ENCODE measurements at places on chromosomes 5 and 9.

DNA sequence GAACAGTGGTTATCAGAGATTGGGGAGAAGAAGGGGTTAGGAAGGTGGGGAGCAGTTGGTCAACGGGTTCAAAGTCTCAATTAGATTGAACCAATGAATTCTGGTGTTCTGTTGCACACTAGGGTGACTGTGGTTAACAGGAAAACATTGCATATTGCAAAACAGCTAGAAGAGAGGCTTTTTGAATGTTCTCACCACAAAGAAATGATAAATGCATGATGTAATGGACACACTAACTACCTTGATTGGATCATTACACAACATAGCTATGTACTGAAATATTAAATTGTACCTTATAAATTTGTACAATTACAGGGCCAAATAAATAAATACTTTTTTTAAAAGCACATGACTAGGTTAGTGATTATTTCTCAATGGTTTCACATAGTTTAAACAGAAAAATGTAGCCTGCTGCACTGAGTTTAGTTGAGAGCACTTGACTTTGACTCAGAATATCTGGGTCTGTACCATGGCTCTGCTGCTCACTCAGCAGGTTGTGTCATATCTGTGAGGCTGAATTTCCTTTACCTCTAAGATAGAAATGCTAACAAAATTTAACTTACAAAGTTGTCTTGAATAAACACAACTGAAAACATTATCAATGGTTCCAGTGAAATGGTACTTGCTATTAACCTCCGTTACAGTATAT lies 30.4 kb downstream of the NUDT12 start:
- DNase-seq, result no peak

DNA sequence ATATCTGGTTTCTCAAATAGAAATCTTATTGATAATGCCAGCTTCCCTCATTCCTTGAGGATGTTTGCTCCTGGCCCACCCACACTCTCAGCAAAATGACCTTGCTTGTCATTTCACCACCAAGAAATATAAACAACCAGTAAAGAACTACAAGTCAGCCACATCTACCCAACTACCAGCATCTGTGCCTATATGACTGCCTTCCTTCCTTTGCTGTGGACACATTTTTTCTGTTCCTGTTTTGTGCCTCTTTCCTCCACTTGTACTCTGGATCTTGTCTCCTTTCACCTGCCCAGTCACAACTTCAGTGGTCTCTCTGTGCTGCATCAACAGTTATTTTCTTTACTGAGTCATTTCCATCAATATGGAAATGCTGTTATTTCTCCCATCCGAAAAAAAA lies 20.3 kb downstream of the KIF2A start:
- DNase-seq, result no peak

- DNase-seq, result peak; percentile 4
These were observed 1115.5 kb downstream of the DTWD2 start for GRCh38 chr5:117872798-117873368.

GRCh38 chr5:36414869-36415282 lies 113.2 kb upstream of the RANBP3L start:
- no peak for DNase-seq

DNA sequence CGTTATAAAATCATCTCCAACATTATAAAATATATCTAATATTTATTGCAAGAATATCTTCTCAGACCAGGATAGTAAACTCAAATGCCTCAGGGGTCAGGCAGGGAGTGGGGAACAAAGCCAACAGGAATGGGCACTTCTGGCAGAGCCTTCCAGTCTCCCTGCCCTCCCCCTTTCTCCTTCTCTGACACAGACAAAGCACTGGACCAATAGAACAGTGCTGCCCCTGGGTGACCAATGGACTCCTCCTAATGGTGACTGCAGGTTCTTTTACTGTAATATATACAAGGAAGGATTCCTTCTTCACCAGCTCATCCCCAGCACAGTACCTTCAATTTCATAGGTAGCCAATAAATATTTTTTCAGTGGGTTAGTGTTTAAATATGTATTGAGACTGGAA lies 31.1 kb upstream of the MAMDC2 start:
- peak; percentile 41 for DNase-seq

- no peak for DNase-seq
These were observed 83.1 kb upstream of the PLPP6 start for GRCh38 chr9:4579001-4579400.

- no peak for DNase-seq
These were observed 308.0 kb upstream of the PUM3 start for GRCh38 chr9:3151672-3152576.

DNA sequence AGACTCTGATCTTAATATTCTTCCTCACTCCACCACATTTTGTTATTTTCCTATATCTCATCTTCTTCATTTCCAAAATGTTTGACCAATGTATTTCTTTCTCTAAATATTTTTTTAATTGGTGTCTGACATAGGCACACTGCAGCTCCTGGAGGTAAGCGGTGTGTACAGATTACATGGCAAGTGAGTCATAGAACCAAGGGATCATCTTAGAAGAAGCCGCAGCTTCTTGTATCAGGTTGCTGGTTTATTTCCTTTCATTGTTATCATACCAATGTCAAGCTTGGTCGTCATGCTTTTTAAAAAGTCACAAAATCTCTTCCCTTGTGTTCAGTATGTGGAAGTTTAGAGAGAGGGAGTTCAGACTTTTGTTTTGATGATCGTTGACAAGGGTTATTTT lies 526.1 kb upstream of the CDH18 start:
- no peak for DNase-seq

- peak; percentile 63 for DNase-seq
These were observed at the start of gene SYK for GRCh38 chr9:90801241-90801972. TSS of gene SYK (plus strand) at chr9:90801819. CDS start at chr9:90843899, 42,080 bp downstream.

DNA sequence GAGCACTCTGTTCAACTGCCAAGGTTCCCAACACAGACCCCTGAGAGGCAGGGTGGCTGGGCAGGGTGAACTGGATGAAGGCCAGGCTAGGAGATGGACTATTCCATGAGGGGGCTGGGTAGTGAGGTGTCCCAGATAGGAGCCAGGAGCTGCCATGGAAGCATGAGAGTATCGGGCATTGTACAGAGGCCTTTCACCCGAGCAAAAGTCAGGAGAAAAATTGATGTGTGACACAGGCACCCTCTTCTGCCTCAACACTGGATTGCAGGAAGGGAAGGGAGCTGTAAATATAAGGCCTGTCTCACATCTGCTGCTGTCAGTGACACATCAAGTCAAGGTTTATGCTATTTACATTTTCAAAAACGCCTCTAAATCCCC lies 74.6 kb downstream of the UBAP1 start:
- no peak for DNase-seq

- DNase-seq, result peak; percentile 81
These were observed at the start of gene KLHL3 for GRCh38 chr5:137735555-137736284. TSS of gene KLHL3 (minus strand) at chr5:137736089. CDS start at chr5:137735646, 443 bp downstream.

- no peak for DNase-seq
These were observed 55.2 kb downstream of the FBXW11 start for GRCh38 chr5:171951218-171951617.

- no peak for DNase-seq
These were observed 2.8 kb upstream of the RUSC2 start for GRCh38 chr9:35487081-35487480.

DNA sequence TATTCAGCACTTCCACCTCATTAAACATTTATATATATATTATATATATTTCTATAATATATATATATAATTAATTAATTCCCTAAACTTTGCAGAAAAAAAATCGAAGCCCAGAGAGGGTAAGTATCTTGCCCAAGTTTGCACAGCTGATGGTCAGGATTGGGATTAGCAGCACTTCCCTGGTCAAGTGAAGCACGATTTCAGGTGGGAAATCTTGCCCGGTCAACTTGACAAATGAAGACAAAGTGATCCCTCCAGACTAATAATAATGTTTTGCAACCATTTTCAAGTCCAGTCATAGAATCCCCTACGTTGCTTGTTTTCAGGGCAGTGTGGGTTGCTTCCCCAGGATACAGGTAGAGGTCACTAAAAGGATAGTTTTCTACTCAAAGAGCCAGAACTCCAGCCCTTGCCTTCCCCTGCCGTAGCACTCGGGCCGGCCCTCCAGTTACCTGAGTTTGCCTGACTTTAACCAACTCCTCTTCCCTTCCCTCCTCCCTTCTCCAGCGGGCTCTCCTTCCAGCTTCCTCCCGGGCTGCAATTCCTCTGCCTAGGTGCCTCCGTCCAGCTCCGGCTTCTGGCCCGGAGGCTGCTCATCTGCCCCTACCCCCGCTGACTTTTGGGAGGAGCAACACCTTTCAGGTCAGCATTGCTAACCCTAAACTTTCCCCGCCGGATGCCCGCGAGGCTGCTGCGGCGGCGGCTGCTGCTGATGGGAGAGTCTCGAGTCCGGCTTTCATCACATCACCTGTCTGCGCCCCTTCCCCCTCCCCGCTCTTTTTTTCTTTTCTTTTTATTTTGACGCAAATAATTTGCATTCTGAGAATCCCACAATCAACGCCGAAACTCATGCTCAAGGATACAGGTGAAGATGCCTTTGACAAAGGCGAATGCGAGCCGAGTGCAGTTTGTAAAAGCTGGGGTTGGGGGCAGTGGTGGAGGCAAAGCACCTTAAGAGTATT lies 930 bp downstream of the PRLR start:
- DNase-seq, result peak; percentile 74

DNA sequence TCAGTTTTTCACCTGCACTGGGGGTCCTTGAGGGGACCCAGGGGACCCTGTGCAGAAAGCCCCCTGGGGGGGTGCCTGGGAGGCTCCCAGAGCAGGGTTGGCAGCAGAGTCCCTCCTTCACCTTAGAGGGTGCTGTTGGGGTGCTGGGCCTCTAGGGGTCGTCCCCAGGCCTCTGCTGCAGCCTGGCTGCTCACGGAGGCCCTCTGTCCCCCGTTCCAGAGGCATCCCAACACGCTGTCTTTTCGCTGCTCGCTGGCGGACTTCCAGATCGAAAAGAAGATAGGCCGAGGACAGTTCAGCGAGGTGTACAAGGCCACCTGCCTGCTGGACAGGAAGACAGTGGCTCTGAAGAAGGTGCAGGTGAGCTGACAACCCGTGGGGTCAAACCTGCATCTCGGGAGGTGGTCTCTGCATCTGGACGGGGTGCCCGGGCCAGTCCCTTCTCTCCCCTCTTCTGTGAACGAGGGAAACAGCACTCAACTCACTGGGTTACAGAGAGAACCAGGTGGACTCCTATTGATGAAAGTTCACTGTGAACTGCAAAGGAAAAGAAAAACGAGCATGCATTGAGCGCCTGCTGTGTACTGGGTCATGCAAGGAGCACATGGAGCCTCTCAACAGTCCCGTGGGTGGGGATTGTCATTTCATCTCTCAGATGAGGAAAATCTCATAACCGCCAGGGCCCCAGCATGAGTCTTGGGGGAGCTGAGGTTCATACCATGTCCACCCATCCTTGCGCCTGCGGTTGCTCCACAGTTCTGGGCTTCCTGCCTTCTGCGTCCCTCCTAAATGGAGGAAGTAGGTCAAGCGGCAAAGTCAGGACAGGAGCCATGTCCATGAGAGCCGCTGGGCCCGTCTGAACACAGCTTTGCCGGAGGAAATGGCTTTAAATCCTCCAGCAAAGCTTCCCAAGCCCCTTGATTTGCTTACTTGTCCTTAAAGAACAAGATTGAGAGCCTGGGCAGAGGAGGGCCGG lies 54.8 kb downstream of the NEK6 start:
- peak; percentile 64 for DNase-seq

DNA sequence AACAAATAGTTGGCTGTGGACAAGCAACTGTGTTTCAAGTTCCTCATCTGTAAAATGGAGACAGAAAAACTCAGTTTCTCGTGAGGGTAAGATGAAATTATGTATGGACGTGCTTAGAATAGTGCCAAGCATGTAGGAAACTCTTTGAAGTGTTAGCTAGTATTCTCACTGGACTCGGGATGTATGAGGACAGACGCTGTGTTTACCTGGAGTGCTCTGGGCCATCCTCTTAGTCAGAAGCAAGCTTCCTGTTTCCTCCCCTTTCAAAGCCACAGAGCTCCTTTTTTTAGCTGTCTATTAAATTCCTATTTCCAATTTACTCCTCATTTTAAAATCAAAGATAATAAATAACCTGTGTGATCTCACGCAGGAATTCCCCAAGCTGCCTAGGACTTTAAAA lies 23.8 kb upstream of the IQGAP2 start:
- DNase-seq, result no peak

DNA sequence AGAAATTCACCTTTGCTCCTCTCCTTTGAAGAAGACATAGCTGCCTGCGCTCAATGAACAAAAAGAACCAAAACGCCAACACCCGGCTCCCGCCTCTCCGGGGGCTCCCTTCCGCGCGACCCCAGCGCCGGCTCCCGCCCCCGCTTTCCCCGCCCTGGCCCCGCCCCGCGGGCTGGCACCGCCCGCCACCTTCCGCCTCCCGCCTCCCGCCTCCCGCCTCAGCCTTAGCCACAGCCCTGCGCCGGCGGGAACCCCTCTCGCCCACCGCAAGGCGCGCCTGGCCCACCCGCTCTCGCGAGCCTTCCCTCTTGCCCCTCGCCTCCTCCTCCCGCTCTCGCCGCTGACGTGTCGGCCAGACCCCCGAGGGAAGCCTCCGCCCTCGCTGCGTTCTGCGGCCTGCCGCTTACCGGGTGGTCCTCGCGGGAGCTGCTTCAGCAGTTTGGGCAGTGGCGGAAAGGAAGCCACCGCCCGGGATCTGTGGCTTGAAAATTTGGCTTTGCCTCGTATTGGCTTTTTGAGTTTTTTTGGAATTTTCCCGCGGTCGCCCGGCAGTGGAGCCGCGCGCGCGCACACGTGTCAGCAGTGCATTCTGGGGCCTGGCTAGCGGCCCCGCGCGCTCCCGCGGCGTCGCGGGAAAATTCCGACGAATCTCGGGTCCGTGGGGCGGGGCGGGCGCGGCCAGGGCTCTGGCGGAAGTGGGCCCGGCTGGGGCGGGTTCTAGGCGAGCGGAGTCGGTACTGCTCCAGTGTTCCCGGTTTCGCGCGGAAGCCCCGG lies at the start of gene FANCC:
Gene FANCC (minus strand): TSS at position 591 of the 774 bp plus-strand sequence. CDS start 68,418 bp downstream, outside the sequence.
- peak; percentile 97 for DNase-seq

DNA sequence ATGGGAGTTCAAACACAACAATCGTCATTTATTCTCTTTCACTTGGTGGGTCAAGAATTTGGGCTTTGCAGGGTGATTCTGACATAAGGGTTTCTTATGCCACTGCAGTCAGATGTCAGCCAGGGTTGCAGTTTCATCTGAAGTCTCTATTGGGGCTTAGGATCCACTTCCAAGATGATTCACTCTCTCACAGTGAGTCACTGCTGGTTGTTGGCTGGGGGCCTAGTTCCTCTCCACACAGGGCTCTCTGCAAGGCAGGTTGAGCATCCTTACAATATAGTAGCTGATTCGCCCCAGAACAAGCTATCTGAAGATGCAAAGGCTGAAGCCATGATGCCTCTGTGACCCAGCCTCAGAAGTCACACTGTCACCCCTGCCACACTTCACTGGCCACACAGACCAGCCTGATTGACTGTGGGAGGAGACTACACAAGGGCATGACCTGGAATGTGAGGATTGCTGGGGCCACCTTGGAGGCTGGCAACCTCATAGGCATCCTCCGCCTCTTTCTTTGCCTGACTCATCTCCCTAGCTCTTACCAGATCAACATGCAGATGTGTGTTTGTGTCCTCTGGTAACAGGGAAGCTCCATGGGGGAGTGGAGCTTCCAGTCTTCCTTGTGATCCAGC lies 4.5 kb upstream of the CARD19 start:
- peak; percentile 0 for DNase-seq

DNA sequence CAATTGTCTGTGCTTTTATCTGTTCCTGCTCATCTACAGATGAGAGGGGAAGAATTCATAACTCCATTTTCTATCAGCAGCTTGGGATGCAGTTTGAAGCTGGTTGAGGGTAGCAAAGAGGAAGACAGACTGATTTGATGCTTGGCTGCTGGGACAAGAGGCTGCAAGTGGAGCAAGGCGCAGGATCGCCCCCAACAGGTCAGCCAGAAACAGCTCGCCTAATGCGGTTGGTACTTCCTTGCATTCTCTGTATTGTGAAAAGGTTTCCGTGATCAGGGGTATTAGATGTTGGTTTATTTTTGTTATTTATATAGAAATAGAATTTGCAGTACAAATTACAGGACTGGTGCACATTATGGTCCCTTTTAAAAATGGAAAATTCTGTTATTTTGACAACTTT lies 40.6 kb downstream of the ZNF883 start:
- peak; percentile 65 for DNase-seq

- DNase-seq, result no peak
These were observed 261.0 kb downstream of the ROR2 start for GRCh38 chr9:91689006-91689405.

All from iPS-NIHi11 (cell line).